Activated CD4-positive, alpha-beta T cell treated with anti-CD3 and anti-CD28 coated beads, Interleukin-2, amount 50 U/mL, for 48 hours (primary cell): ENCODE measurements at places on chromosomes 4 and X.

DNA sequence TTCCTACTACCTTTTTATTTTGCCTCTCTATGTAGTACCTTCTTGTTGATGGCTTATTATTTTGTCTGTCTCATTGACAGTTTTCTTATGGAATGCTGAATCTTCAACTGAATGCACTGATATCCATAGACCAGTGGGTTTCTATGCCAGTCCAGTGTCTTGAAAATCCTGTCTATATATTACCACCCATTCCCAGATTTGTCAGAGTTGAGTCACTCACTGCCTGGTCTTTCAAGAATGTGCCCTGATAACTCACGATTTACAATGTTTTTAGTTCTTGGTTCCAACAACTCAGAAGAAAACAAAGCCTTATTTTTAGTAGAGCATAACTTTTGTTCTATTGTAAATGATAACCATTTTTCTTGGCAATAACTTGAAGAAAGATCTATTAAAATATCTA is 606.0 kb upstream of the PITX2 start:
- no peak for DNase-seq

- no peak for DNase-seq
Observed at GRCh38 chr4:107069049-107069448, 32.9 kb upstream of the DKK2 start.

DNA sequence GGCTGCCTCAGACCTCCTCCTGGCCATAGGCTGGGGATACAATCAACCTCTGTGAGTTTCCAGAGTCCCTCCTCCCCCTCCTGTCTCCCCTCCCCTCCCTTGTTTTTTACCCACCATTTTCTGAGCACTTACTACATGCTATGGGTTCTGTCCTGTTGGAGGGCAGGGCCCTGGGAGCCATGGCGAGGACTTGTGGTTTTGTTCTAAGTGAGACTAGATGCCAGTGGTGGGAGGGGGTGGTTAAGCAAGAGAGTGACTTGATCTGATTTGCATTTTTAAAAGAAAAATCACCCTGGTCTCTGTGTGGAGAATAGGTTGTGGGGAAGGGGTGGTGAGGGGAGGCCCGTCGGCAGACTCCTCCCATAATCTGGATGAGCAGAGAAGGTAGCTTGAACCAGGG is 39.5 kb downstream of the EFNB1 start:
- no peak for DNase-seq

- DNase-seq = no peak
Observed at GRCh38 chr4:78691971-78692821, 84.0 kb upstream of the BMP2K start.

GRCh38 chr4:81503586-81503985 is 31.9 kb upstream of the RASGEF1B start:
- no peak for DNase-seq

- no peak for DNase-seq
Observed at GRCh38 chr4:179766938-179767337, 2324.7 kb upstream of the AGA start.

DNA sequence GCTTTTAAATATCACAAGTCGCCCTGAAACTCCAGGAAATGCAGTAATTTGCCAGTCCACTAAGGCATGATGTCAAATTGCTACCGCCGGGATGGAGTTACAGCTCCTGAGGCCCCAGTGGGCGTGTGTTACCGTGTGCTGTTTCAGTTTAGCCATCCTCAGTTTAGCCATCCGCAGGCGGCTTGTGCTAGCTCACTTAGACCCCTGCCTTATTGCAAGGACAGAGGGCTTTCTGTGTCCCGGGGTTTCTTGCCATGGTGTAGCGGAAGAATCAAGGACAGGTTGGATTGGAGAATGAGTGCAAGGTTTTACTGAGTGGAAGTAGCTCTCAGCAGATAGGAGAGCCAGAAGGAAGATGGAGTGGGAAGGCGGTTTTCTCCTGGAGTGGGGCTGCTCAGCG is 33.8 kb upstream of the LRBA start:
- DNase-seq = no peak

DNA sequence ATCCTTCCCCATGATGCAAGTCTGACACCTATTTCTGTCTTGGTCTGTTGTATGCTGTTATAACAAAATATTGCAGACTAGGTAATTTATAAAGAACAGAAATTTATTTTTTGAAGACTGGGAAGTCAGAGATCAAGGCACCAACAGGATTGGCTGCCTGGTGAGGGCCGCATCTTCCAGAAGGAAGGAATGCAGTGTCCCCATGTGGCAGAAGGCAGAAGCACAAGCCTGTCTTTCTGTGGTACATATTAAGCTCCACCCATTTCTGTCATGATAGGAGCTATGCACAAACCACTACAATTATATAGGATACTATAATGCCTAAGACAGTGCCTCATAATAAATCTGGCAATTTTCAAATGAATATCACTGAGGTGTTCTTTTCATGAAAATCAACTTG is 502.3 kb upstream of the DIAPH2 start:
- DNase-seq = no peak

DNA sequence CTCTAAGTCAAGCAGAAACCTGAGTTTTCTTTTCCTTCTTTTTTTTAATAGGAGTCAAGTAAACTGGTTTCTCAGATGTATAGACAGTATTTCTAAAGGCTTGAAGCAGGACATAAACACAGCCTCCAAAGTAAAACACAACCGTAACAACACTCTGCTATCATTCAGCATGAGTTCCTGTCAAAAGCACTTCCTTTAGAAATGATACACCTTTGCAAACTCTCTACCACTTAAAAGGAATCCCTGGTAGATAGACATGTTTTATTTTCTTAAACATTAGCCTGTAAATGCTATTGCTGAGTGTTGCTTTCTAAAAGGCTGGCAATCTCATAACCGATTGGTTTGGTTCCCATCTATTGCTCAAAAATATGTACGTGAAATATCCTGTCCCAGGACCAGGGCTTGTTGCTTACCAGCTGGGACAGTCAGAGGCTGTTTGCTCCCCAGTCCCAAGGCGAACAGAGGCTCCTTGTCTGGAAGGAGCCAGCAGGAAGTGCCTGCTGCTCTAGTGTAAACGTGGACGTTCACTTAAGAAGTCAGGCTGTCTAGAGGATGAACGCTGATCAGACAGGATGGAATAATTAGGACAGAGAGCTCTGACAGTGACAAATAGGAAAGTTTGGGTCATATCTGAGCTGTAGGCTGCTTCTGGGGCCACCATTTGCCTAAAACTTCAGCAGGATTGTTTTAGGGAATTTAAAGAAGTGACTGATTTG is 173.9 kb upstream of the KLF3 start:
- peak; percentile 32 for DNase-seq

- no peak for DNase-seq
Observed at GRCh38 chr4:13988353-13989305, 361.1 kb upstream of the BOD1L1 start.

GRCh38 chrX:77938083-77938680 is 27.7 kb downstream of the ATP7A start:
- no peak for DNase-seq

DNA sequence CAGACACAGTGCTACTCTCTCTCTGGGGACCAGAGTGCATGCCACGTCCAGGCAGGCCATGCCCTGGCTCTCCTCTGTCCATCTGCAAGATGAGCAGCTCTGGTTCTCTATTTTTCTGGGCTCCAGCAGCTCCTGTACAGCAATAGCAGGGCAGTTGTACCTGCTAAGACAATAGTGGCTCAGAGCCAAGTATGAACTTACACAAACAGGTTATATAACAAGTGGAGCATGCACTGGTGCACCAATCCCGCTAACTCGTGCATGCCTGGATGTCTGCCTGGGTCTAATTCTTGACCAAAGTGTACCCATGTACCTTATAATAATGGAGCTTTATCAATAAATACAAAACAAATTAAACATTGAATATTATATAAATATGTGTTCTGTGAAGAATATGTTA is 392.3 kb downstream of the CENPC start:
- no peak for DNase-seq

DNA sequence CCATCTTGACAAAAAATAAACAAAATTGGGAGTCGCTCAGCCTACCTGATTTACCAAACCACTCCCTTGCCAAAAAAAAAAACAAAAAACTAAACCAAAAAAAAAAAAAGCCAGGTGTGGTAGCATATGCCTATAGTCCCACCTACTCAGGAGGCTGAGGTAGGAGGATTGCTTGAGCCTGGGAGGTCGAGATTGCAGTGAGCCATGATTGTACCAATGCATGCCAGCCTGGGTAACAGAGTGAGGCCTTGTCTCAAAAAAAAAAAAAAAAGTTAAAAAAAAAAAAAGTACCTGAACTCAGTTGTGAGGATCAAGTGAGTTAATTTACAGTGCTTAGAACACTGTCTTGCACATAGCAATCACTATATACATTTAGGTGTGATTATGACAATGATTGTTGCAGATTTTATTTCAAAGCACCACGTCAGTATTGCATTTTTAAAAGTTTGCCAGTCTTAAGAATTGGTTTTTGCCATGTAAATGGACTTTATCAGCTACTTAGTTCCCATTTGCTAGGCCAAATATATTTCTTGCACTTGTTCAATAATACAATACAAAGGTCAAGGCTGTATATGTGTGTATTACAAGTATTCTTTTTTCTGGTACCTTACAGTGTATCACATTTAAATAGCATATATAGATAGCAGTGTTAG is 4.6 kb downstream of the NUDT9 start:
- DNase-seq = no peak

DNA sequence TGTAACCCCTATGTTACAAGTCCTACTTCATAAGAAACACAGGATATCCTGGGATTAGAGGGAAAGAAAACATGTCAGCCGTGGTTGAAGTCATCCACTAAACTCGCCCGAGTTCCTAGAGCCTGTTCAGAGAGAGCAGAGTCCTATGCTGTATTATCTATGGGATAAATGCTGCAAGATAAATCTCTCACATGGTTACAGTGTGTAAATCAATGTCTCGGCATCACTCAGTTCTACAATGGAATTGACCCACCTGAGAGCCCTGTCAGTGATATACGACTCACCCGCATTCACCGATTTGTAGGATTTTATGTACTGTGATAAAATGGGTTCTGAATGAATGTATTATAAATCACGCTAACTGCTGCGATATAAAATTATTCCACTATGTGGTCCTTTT is 127.8 kb upstream of the ANXA3 start:
- no peak for DNase-seq

DNA sequence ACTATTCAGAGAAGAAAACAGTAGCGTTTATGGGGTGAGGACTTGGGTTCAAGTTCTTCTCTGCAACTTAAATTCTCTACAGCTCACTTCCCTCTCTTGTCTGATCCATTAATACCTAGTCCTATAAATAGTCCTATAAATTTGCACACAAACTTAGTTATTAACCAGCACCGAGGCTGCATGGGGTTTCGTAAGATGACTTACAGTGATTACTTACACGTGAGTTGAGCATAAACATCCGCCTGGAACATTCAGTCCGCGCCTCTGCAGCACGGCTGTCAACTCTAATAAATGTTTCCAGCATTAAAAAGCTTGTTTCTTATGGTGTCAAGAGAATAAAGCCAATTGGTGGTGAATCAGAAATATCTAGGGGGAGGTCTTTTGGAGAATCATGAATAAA is 103.0 kb upstream of the ENPP6 start:
- no peak for DNase-seq

DNA sequence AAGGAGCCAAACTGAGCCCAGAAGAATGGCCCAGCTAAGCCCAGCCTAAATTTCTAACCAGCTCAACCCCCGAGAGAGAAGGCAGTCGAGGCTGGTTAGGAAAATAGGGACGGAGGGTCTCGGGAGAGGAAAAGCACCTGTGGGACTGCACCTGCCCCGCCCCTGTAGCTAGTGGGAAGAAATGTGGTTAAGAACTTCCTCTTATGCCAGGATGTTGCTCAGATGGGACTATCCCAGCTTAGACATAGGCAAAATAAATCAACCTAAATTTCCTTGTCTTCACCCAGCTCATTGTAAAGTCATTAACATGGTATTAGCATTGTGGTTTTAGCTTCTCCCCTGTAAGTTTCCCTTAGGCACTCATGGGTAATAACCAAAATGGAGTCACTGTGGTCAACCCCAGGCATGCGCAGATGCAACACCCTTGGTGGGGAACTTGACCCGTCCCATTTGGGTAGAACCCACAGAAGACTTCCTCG is 86.8 kb downstream of the ZNF718 start:
- peak; percentile 19 for DNase-seq

GRCh38 chr4:58510652-58511051 is 1400.5 kb upstream of the IGFBP7 start:
- DNase-seq = no peak

GRCh38 chrX:125005863-125006262 is 313.8 kb upstream of the TEX13C start:
- no peak for DNase-seq

DNA sequence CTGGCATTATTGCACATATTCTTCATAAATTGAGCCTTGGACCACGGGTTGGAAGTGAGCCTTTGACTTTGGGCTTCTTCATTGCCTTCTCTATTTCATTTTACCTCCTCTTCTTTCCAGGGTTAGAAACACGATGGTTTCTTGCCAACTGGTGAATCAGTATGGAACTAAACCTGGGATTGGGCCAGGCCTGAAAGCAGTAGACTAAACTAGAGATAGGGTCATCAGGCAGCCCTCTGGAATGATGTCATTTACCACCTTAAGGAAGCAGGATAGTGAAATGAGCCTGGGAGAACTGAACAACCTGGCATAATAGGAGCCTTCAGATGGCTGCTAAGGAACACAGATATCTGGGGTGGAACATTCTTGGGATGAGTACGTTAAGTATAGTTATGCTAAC is 67.5 kb upstream of the ATP8A1 start:
- DNase-seq = no peak

GRCh38 chr4:131644619-131645018 is 1504.5 kb upstream of the PCDH10 start:
- DNase-seq = no peak

- no peak for DNase-seq
Observed at GRCh38 chrX:145825896-145826295, 8.3 kb downstream of the SLITRK2 start.

DNA sequence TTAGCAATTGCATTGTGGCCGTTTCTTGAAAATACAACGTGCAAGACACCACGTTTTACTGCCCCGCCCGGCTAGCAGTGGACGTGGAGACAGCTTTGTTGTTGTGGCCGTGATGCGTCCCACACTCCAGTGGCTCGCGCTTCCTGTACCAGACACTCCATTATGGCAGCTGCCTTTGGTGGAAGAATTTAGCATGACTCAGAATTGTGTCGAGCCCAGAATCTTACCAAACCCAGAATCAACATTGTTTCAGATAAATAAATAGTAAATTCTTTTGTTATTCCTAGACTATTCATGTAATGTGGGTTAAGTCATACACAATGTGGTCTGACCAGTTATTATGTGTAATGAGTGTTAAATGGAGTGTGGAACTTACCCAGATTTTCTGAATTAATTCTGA is 25.3 kb upstream of the S100P start:
- DNase-seq = no peak

DNA sequence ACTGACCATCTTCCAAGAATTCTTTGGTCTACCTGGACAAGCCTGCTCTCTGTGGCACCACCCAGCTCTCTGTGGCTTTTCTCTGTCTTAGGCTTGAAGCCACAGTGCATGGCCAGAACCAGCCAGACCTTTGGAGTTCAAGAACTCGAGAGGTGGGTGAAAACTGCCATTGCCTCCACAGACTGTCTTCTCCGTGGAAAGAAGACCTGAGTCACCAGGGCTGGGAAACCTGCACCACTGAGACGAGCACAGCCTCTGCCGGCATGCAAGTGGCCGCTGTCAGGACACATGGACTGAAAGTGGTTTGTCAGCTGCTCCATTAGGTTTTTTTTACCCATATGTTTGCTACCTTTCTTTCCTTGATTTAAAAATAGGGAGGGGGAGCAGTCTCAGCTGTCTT is 74.5 kb downstream of the MGST2 start:
- DNase-seq = no peak

- no peak for DNase-seq
Observed at GRCh38 chrX:66015900-66016689, 23.8 kb downstream of the VSIG4 start.

- no peak for DNase-seq
Observed at GRCh38 chr4:24956091-24956490, 43.2 kb upstream of the CCDC149 start.

GRCh38 chr4:53779025-53779424 is 187.7 kb upstream of the LNX1 start:
- no peak for DNase-seq
